NCI-H187 (cell line): ENCODE measurements at places on chromosomes 1 and 21.

GRCh38 chr1:245486775-245487470 lies 332.1 kb downstream of the KIF26B start:
- no peak for DNase-seq

GRCh38 chr1:214326406-214326805 lies 45.4 kb downstream of the SMYD2 start:
- no peak for DNase-seq

DNA sequence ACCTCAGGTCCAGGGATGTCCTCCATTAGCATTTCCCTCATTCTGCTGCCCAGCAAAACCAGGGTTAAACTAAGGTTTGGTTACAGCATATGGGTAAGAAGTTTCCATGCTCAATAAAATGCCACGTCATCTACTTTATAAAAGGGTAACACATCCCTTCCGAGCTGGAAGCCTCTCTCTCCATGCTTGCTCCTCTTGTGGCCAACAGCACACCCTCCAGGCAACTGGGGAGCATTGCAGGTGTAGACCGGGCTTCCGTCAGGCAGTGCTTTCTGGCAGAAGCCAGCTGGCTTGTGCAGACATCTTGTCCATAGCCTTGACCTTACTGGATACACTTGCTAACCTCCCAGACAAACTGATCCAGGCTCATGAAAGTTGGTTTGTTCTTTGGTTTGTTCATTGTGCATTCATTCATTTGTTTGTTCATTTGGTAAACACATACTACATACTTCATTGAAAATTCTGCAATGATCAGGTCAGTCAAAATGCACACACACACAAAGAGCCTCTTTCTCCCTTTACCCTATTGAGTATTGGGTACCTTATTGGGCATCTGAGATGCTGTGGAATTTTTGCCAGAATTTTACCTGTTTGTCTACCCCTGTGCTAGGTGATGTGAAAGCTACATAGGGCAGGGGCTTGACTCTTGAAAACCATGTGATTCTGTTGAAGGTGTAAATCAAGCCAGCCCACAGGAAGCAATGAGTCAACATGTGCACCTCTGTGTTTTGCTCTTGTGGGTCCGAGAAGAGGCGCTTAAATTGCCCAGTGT lies 422.8 kb downstream of the CAMTA1 start:
- peak; percentile 14 for DNase-seq

DNA sequence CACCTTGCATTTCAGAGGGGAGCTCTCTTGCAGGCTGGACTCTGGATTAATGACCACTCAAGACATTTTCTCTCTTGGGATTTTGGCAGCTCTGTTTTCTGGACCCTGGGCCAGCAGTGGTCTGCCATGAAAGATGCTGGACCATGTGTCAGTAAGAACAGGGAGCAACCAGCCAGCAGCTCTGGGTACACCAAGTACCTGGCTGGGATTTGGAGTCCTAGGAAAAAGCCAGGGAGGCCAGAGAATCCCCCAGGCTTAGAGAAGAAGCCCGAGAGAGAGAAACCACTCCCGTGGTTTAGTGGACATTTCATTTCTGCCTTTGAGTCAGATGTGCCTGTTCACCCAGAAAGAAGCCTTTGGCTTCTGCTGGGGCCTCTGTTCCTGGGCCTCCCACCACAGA lies 2.5 kb downstream of the NFASC start:
- no peak for DNase-seq

GRCh38 chr1:101567582-101568189 lies 330.9 kb downstream of the S1PR1 start:
- DNase-seq = no peak

DNA sequence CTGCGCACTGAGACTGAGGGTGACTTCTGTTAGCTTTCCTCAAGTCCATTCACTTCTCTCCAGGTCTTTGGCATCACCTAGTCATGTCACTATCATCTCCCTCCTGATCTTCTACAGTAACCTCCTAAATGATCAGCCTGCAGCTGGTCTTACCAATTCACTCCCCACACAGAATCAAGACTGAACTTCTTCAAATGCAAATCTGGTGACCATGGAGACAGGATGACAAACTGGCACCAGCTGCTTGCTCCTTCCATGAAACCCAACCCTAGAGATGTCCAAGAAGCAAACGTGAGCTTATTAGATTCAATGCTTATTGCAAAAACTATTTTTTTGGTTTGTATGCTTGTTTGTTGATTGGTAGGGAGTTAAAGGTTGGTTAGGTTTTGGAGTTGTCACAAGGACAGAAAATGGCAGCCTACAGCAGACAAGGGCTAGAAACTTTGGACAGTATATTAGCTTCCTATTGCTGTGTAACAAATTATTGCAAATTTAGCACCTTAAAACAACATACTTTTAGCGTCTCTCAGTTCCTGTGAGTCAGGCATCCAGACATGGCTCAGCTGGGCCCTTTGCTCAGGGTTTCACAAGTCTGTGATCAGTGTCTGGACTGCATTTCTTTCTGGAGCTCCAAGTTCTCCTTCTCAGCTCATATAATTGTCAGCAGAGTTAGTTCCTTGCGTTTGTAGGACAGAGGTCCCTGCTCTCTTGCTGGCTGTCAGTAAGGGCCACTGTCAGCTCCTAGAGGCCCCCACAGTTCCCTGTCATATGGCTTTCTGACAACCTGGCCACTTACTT lies 53.3 kb upstream of the GJA8 start:
- DNase-seq = peak; percentile 20

- DNase-seq = no peak
Observed at GRCh38 chr1:163670989-163671757, 349.4 kb downstream of the NUF2 start.

DNA sequence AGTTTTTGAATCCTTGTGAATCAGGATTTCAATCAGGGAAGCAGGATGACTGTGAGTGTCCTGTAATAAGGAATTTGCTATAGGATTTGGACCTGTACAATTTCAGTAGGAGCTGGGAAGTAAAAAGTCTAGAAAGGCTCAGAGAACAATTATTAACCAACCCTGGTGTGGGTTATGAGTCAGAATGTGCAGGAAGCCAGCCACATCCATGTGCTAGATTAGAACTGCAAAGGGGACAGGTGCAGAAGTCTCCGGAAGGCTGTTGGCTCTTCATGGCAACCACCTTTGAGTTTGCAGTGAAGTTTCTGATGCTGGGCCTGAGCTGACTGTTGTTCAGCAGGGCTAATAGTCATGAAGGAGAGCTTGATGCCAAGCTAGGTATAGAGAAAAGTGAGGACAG lies 70.7 kb downstream of the SPATA46 start:
- no peak for DNase-seq

DNA sequence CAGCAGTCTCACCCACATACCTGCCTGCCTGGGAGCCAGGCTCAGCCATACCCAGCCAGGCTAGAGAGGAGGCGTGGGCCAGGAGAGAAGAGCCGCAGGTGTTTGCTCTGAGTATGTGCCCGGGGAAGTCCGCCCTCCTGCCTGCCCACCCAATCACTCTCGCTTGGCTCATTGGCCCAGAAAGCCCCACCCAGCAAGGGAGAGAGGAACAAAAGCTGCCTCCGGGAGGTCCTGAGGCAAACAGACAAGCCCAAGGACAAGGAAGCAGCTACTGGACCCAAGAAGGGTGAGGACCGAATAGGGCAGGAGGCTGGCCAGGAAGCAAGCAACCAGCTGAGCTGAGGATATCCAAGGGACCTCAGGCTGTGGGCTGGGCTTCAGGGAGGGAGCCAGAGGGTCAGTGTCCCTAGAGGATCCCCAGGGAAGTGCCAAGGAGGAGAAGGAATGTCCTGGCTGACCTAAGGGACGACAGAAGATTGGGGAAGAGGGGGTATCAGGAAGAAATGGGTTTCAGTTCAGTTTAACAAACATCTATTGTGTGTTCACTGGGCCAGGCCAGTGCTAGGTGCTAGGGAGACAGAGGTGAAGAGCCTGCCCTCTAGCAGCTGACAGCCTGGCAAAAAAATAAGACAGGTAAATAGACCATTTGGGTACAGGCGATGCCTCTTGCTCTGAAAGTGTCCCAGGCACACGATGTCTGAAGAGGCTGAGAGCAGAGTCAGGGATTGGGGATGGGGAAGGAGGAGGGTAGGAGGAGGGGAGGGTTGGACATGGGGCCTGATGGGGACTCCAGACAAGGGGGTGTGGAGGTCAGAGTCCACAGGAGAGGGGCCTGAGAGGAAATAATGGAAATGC lies at the start of gene GJB4:
TSS of gene GJB4 (plus strand) at position 238 of the 855 bp plus-strand sequence. CDS start 1,515 bp downstream, outside the sequence.
- no peak for DNase-seq

- DNase-seq = no peak
Observed at GRCh38 chr1:177862916-177863315, 106.9 kb downstream of the SEC16B start.

GRCh38 chr1:179025975-179026812 lies 500 bp downstream of the FAM20B start:
- DNase-seq = peak; percentile 94

GRCh38 chr1:147902253-147902845 lies at the start of gene GJA8:
Gene GJA8, plus strand, starts transcription at chr1:147902795. Its CDS starts 5,161 bp downstream, at chr1:147907956.
- DNase-seq = no peak

GRCh38 chr1:169312084-169312954 lies 55.3 kb downstream of the NME7 start:
- peak; percentile 57 for DNase-seq

- DNase-seq = no peak
Observed at GRCh38 chr21:45571641-45572040, 29.4 kb upstream of the SLC19A1 start.

DNA sequence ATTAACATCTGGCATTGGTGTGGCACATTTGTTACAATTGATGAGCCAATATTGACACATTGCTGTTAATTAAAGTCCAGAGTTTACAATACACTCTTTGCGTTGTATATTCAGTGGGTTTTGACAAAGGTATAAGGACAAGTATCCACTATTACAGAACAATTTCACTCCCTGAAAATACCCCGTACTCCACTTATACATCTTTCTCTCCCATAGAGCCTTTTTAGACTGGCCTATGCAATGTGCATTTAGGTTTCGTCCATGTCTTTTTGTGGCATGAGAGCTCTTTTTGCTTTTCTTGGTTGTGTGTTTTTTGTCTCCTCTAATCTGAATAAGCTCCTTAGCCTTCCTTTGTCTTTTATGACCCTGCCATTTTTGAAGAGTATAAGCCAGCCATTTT lies 40.6 kb upstream of the TSNAX start:
- DNase-seq = no peak

DNA sequence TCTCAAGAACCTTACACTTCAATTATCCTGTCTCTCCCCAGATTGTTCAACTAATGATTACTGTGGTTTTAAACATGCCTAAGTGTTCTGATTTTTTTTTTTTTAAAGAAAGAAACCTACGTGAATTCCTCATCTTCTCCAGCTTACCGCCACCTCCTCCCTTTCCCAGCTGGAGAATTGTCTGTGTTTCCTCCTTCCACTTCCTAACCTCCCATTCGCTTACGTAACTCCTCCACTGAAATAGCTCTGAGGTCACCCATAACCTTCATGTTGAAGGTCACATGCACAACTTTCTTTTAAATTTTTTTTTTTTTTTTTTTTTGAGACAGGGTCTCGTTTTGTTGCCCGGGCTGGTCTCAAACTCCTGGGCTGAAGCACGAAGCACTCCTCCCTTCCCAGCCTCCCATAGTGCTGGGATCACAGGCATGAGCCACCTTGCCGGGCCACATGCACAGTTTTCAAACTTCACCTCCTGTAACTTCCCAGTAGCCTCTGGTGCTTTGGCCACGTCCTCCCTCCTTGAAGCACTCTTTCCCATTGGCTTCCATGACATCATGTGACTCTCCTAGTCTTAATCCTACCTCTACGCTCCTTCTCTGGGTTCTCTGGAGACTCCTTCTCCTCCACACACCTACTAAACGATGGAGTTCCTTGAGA lies 9.8 kb upstream of the CAPZB start:
- no peak for DNase-seq

- no peak for DNase-seq
Observed at GRCh38 chr1:145916745-145917144, 1.8 kb downstream of the PEX11B start.

GRCh38 chr1:16631248-16632043 lies 18.1 kb upstream of the NBPF1 start:
- no peak for DNase-seq

GRCh38 chr21:22536509-22536908 lies 1538.3 kb downstream of the NCAM2 start:
- DNase-seq = no peak

DNA sequence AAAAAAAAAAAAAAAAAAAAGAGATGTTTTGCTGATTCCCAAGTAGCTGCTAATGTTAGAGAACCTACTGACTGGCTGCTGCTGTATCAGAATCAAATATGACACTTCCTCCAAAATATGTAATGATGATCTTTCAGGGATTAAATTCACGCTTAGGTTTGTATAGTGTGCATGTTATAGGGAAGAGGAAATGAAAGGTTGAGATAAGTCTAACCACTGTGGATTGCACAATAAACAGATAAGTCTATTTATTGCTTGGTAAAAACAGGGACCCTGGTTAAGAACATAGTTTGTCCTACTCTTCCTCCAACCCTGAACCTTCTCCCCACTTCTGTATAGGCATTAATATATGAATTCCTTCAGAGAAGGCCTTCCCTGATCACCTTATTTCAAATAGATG lies 13.2 kb downstream of the RC3H1 start:
- DNase-seq = no peak
